ENCODE measurements at places on chromosomes 12 and 14.

DNA sequence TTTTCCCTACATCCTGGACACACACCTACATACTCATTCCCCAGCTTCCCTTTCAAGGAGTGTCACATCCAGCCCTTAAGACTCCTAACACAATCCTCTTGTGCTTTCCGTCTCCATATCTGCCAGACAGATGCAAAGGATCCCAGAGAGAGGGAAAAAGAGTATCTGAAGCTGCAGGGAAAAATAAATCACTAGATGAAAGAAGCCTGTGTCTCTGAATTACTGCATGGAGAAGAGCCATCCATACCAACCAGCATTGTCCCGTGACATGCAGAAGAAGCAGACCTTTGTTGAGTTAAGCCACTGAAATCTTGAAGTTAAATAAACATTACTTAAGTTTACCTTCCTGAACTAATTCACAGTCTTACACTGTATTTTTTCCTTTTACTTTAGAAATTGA, 54.6 kb downstream of the GTF2A1 start:
- DNase-seq: no peak

DNA sequence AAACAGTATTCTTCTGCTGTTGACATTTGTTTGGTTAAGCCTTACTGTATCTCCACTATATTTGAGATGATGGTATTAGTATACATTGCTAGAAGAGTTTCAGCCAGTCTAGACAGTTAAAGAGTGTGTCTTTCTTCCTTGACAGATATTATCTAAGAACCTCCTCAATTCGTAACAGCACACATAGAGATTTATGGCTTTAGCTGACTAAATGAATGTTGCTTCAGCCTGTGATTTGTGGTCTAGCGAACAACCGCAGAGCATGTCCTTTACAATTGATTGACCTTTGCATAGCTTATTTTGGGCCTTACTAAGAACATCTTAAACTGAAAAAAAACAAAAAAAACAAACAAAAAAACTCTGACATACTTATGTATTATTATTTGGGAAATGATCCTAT, 122.2 kb downstream of the DAAM1 start:
- no peak for DNase-seq

- no peak for DNase-seq
Measured at GRCh38 chr12:5661811-5662210, 229.9 kb downstream of the NTF3 start.

- no peak for DNase-seq
Measured at GRCh38 chr14:67766035-67766680, 50.2 kb downstream of the ZFYVE26 start.

- DNase-seq: no peak
Measured at GRCh38 chr14:72611506-72611905, 282.4 kb downstream of the DPF3 start.

- no peak for DNase-seq
Measured at GRCh38 chr12:52211716-52212585, 20.1 kb upstream of the KRT80 start.

GRCh38 chr12:106139422-106140171, 843 bp upstream of the NUAK1 start:
- peak; percentile 46 for DNase-seq

DNA sequence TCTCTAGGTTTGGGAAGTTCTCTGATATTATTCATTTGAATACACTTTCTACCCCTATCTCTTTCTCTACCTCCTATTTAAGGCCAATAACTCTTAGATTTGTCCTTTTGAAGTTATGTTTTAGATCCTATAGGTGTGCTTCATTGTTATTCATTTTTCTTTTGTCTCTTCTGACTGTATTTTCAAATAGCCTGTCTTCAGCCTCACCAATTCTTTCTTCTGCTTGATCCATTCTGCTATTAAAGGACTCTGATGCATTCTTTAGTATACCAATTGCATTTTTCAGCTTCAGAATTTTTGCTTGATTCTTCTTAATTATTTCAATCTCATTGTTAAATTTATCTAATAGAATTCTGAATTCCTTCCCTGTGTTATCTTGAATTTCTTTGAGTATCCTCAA, 199.2 kb downstream of the CRADD start:
- no peak for DNase-seq

DNA sequence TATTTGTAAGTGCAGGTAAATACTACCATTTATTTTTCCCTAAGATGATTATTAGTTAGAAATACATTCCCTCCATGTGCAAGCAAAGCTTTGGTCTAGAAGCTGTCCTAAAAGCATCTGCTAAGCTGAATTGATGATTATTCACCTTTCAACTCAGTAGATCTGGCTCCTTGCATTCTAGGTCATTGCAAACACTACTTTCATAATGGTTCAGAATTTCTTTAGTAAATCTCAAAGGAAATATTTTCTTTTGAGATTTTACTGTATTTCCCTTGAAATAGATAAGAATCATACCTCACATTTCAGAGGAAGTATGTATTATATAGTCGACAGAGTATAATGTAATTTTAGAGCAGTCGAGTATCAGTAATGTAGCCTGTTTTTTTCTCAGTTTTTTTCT, 2.4 kb downstream of the ETNK1 start:
- no peak for DNase-seq

DNA sequence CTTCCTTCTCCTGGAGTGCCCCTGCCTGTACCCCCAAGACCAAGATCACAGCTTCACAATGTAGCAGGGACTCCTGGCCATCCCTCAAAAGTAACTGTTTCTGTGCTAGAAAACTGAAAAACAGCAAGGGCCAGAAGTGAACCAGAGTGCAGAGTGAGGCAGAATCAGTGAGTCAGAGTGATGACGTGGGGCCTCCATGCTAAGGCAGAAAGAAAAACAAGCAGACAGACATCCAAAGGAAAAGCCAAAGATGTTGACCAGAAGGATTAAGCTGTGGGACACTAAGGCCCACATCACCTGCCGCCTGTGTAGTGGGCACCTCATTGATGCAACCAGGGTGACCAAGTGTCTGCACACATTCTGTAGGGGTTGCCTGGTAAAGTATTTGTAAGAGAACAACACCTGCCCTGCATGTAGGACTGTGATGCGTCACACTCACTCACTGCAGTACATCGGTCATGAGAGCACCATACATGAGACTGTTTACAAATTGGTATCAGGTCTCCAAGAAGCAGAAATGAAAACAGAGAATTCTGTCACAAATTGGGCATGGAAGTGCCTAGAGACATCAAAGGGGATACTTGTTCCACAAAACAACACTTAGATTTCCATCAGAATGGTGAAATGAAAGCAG, 51.2 kb downstream of the ARMH4 start:
- DNase-seq: no peak

DNA sequence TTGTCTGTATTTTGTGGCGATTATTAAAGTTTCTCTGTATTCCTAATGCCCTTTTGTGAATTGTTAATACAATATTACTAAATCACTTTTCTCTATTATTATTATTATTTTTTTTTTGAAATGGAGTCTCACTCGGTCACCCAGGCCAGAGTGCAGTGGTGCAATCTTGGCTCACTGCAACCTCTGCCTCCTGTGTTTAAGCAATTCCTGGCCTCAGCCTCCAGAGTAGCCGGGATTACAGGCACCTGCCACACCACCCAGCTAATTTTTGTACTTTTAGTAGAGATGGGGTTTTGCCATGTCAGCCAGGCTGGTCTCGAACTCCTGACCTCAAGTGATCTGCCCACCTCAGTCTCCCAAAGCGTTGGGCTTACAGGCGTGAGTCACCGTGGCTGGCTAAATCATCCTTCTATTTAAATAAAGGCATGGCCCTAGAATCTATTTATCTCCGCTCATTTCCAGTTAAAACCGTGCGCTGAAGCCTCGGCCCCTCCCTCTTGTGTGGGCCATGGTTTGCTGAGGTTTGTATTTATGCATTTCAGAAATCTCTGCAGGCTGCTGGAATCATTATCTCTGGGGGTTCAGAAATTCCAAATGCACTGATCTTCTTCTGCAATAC, 1136.4 kb upstream of the TMEM132C start:
- DNase-seq: no peak

- no peak for DNase-seq
Measured at GRCh38 chr12:113899042-113899560, 67.0 kb downstream of the RBM19 start.

DNA sequence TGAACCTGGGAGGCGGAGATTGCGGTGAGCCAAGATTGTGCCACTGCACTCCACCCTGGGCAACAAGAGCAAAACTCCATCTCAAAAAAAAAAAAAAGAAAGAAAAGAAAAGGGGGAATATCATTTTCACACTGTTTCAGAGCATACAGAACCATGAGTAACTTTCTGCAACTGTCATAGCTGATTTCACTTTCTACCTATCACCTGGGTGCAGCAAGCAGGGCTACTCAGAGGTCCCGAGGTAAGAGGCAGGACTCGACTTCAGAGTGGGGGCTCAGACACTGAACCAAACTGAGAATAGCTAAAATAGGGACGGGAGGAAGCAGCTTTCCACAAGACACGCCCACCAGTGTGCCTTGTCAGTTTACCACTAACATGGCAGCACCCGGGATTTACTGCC, 29.8 kb downstream of the OR10P1 start:
- no peak for DNase-seq

DNA sequence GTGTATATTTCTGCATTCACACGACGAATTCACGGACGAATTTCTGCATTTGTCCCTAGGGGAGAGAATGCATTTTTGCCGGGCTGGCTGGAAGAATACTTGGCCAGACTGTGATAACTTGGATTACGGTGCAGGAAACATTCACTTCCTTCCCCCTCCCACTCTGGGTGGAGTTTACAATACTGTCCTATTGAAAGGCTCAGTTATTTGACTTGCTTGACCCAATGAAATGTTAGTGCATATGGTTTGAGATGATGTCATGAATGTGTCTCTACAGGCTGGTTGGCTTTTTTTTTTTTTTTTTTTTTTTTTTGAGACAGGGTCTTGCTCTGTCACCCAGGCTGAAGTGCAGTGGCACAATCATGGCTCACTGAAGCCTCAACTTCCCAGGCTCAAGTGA, 90.7 kb upstream of the NOS1 start:
- no peak for DNase-seq

DNA sequence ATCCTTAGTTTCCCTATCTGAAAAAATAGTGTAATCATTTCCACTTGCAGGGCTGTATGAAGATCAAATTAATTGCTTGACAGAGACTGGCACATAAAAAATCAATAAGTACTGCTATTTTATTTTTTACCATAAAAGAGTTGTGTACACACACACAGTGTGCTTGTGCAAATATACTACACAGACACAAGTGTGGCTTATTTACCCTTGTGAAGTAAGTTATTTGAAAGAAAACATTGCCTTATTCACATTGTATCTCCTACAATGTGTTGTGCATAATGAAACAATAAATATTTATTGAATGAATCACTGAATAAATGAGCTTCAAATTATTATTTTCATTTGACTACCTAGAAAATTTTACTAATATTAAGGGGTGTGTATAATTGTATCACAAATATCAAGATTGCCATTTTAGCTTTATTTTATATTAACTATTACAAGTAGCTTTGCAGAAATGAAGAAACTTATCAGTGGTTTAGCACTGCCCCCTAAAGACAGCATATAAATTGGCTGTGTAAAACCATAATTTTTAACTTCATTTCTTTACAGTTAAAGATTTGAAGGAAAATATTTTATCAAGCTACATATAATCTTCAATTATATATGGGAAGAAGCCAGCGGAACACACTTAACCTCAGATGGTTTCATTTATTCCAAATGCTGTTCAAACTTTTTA, 11.3 kb downstream of the GARIN6 start:
- DNase-seq: no peak

- DNase-seq: no peak
Measured at GRCh38 chr12:102052192-102053061, 9.4 kb downstream of the WASHC3 start.

- DNase-seq: no peak
Measured at GRCh38 chr14:22939684-22940083, 10.5 kb upstream of the PRMT5 start.

DNA sequence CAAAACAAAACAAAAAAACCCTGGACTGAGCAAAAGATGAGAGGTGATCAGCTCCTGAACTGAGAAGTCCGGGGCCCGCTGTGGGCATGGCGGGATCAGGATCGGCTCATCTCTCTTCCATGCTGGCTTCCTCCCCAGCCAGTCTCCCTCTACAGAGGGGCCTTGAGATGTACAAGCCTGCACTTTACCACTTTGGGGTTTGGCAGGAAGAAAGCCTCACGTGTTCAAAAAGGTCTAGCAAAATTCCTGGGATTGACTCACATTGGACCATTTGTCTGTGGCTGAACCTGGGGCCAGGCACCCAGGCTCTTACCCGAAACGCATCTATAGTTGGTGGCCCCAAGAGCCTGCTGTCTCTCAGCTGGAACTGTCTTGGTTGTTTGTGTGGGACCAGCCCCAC, 89.0 kb downstream of the SLC24A4 start:
- DNase-seq: no peak

GRCh38 chr14:61320806-61321384, 484 bp upstream of the PRKCH start:
- DNase-seq: no peak

- no peak for DNase-seq
Measured at GRCh38 chr14:52006361-52006760, 17.0 kb downstream of the RTRAF start.

- no peak for DNase-seq
Measured at GRCh38 chr12:66901138-66901932, 222.5 kb upstream of the GRIP1 start.

DNA sequence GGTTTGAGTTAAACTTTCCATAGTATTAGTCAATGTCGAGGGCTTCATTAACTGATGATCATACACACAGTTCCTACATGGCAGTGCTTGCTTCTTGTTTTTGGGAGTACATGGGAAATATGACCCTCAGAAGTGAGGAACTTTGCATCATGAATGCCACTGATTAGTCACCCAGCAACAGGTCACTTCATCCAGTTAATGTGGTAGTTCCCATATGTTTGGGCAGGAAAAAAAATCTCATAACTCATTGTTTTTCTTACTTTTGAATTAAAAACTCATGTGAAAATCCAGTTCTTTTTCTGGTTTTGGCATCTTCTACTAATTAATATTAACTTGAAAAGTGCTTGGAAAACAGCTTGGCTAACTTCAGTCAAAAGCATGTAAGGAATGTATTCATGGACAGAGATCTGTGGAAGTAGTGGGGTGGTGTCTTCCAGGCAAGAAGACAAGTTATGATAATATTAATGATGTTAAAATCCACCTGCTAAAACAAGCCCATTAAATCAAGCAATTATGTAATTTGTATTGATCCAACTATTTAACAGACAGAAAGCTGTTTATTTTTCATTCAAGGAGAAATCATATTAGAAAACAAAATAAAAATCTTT, 309.1 kb upstream of the NAV3 start:
- no peak for DNase-seq

DNA sequence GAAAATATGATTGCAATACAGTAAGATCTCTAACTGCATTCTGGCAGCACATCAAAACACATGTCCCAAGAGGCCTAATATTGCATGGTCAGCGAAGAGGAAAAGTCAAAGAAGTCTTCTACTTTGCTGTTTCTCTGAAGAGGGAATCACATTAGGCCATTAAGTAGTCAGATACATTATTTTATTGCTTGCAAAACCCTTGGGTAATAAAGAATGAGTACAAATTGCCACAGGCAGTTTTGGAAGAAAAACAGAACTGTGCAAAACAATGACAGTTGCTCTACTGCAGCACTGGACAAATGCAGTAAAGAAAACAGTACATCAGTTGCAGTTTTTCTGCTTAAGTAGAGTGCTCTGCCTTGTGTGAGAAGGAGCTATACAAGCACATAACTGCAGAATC, 211.9 kb downstream of the MED13L start:
- no peak for DNase-seq

- DNase-seq: no peak
Measured at GRCh38 chr12:97112136-97112535, 205.1 kb downstream of the NEDD1 start.

All from NCI-H446 treated with DMSO at 0.1 percent for 48 hours (cell line).